ENCODE measurements at places on chromosomes 5 and 9.

DNA sequence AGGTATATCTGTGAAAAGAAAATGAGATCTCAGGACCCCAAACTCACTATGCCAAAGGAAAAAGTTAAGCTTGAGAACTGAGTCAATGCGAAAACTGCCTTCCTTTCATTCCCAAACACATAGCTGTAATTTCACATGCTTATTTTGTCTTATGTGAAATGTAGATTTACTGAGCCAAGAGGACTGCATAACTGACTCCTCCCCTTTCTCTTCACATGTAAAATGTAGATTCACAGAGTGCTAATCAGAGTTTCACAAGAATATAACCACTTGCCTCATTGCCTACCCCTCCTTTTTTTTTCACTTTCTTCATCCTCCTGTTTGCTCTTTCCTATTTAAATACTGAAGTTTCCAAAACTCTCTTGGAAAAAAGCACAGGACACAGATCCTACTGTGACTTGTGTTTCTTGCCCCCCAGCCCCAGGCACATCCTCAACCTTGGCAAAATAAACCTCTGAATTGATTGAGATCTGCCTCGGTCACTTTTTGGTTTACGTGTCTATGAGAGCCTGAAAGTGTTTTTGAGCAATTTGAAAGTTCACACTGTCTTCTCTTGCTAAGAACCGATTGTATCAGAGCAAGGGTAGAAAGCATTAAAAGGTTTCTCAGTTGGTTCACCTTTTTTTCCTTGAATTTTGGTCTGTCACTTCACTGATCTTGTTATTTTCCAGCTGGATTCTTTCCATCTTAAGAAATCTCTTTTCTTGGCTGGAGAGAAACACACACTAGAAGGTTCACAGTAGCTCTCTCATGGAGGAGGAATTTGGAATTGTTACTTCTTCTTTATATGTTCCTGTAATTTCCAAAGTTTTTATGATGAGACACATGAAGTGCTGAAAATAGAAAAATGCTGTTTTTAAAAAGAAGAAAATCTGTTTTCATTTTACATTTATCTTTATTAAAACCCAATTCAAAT lies 44.8 kb upstream of the SNAPC3 start:
- DNase-seq: no peak

DNA sequence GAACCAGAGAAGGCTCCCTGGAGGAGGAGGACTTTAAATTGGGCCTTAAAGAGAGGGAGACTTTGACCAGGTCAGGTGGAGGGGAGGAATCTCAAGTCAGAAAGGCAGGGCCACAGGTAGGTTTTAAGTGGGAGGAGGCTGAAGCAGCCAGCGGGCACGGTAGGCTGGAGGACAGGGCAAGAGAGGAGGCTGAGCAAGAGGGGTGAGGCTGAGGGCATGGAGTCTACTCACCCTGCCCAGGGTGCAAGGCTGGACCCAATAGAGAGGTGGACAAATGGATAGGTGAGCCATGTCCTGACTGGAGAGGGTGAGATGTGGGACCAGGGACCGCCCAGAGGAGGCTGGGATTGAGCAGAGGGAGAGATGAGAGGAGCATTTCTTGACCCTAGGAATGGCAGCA lies 25.6 kb upstream of the TRIM14 start:
- no peak for DNase-seq

- no peak for DNase-seq
Measured at GRCh38 chr5:25975885-25976284, 1062.5 kb downstream of the CDH9 start.

- no peak for DNase-seq
Measured at GRCh38 chr9:131530546-131530919, 530 bp downstream of the UCK1 start.

DNA sequence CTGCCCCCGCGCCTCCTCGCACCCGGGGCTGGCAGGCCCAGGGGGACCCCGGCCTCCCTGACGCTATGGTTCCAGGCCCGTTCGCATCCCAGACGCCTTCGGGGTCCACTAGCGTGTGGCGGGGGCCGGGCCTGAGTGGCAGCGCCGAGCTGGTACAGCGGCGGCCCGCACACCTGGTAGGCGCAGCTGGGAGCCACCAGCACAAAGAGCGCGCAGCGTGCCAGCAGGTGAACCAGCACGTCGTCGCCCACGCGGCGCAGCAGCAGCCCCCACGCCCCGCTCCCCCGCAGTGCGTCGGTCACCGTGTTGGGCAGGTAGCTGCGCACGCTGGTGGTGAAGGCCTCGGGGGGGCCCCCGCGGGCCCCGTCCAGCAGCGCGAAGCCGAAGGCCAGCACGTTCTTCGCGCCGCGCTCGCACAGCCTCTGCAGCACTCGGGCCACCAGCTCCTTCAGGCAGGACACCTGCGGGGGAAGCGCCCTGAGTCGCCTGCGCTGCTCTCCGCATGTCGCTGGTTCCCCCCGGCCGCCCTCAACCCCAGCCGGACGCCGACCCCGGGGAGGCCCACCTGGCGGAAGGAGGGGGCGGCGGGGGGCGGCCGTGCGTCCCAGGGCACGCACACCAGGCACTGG lies 548 bp downstream of the TERT start:
- DNase-seq: no peak

DNA sequence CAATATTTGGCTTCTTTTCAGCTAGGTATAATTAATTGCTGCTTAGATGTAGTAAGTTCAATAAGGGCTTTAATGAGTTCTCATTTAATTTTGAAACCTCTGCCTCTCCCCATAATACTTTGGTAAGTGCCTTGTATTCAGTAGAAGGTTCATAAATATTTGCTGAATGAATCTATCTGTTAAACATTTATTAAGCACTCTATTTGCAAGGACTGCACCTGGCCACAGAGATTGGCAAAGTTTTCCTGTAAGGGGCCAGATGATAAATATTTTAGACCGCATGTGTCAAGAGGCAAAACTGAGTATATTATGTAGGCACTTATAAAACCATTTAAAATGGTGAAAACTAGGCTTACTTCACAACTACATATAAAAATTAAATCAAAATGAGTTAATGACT lies 19.0 kb upstream of the GNA14 start:
- DNase-seq: no peak

DNA sequence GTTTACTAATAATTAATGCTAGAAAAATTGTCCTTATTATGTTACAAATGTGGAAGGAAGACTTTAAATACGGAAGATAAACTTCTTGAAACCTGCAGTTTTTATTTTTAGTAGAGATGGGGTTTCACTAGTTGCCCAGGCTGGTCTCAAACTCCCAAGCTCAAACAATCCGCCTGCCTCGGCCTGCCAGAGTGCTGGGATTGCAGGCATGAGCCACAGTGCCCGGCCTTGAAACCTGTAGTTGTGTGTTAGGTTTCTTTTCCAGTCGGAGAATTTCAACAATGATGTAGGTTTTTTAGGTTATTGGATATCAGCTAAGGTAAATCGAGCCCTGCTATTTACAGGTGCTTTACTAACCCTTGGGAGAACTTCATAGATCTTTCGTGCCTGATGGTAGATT lies 30.8 kb downstream of the CTNNA1 start:
- no peak for DNase-seq

DNA sequence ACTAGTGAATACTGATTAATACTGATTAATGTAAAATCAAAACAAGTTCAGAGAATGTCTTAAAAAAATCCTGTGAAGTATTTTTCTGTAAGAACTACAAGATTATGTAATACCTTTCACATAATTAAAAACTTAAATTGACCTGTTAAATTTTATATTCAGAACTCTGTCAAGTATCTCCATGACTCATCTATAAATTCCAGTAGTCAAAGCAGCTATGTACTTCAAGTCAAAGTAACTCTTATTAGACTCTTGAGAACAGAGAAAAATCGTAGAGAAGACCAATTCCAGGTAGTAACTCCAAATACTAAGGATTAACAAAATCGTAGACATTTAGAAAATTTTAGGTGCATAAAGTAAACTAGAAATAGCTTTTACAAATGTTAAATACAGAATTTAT lies 77.1 kb downstream of the HOMER1 start:
- DNase-seq: no peak

GRCh38 chr9:17229945-17230560 lies 95.2 kb downstream of the CNTLN start:
- DNase-seq: no peak

DNA sequence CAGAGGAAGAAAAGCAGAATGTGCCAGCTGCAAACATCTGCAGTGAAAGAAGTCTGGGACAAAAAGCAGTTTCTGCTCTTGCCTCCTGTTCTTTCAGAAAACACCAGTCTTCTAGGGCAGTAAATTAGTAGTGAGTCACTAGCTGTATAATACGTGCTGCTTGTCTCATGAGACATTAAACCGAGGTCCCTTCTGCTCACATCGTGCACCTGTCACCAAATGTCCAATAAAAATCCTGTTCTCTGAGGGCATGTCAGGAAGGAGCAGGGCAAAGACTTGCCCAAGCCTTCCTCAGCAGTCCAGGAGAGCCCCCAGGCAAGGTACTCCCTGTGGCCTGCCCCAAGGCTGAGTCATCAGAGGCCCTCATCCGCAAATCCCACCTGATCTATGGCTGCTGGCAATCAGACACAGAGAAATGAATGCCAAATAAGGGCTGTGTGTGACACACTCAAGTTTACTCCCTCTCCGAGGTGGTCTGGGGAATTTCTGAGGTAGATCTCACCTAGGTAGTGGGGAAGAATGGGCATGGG lies 255.3 kb upstream of the SMARCA2 start:
- DNase-seq: no peak

- peak; percentile 55 for DNase-seq
Measured at GRCh38 chr5:115543365-115544042, 1.1 kb downstream of the FEM1C start.

- DNase-seq: no peak
Measured at GRCh38 chr9:84597131-84597530, 72.4 kb upstream of the NTRK2 start.

Data from stimulated activated naive CD4-positive, alpha-beta T cell treated with Interleukin-2 at 50 U/mL for 16 hours (primary cell).